Gastroesophageal sphincter (tissue), 4 donors: ENCODE measurements at places on chromosomes 1 and 21.

DNA sequence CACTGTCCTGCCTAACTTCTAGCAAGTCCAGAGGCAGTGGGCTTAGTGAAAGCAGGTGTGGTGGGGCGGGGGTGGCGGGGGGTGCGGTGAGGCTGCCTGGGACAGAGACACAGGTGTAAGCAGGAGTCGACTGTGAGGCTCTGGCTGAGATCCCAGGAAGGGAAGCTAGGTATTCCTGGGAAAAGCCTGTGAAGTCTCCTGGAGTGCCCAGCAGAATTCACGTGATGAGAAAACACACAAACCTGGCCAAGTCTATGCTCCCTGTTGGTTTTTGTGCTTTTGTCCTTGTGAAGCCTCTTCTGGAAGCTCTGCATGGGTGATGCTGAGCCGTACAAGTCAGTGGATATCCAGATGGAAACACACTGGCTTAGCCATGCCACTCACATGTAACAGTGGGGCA lies 5.3 kb downstream of the GALNT2 start:
- no peak for ATAC-seq

GRCh38 chr1:81596341-81596740 lies 204.4 kb upstream of the ADGRL2 start:
- no peak for ATAC-seq

- ATAC-seq, result no peak
These were observed 122.3 kb downstream of the ZC3H11B start for GRCh38 chr1:219490566-219490965.

GRCh38 chr1:64598100-64598571 lies 128.2 kb downstream of the CACHD1 start:
- no peak for ATAC-seq

DNA sequence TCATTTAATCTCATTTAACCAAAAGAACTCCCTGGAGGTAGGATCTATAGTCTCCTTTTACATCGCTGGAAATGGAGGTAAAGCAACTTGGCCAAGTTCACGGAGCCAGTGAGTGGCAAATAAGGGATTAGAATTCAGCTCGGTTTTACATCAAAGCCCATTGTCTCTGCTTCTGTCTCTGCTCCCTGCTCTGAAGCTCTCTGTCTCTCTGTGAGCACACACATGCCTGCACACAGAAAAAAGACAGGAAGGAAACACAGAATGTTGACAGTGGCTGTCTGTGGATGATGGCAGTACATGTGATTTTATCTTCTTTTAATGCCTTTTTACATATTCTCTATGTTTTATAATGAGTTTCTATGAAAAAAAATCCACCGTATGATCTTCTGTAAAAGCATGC lies 8.9 kb upstream of the DHRS3 start:
- ATAC-seq, result no peak

DNA sequence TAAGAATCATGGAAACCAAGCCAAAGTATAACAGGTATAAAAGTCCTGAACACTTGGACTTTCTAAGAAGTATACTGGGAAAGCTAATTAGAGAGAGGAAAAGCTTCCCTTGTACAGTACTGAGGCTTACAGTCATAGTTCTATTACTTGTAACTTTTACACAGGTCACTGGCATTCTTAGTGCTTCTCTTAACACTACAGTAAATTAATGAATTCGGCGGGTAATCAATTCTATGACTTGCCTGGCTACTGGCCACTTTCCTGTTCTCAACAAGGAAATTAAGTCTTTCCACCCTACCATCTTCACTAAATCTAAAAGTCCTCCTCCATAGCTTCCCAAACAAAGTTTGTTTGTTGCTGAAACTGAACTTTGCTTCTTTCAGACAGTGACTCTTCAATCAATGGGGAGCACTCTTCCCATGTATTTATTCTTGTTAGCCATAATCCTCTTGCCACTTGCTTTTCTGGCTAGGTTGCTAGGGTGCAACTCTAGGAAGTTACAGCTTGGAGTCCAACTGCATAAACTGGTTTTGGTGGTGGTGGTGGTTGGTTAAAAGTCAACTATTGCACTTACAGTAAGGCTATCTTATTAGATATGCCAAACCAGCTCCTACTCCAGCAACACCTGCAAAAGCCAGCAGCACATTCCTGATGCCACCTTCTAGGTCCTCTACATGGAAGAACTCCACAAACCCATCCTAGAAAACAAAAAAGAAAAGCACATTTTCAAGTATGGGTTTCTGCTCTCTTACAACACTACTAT lies 2.4 kb downstream of the MCL1 start:
- ATAC-seq, result no peak

DNA sequence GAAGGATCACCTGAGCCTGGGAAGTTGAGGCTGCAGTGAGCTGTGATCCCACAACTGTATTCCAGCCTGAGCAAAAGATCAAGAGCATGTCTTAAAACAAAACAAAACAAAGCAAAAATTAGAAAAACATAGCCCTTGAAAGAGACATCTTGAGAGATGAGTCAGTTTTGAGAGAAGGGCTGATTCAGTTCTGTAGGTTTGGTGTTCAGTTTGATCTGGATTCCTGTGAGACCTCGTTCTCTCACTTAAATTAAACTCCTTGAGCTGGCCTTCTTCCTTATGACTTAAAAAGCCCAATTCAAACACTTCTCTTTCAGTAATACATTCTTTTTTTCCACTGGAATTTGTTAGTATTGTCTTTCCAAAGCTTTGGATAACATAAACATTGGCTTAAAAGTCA lies 164.2 kb downstream of the NRIP1 start:
- ATAC-seq, result no peak

DNA sequence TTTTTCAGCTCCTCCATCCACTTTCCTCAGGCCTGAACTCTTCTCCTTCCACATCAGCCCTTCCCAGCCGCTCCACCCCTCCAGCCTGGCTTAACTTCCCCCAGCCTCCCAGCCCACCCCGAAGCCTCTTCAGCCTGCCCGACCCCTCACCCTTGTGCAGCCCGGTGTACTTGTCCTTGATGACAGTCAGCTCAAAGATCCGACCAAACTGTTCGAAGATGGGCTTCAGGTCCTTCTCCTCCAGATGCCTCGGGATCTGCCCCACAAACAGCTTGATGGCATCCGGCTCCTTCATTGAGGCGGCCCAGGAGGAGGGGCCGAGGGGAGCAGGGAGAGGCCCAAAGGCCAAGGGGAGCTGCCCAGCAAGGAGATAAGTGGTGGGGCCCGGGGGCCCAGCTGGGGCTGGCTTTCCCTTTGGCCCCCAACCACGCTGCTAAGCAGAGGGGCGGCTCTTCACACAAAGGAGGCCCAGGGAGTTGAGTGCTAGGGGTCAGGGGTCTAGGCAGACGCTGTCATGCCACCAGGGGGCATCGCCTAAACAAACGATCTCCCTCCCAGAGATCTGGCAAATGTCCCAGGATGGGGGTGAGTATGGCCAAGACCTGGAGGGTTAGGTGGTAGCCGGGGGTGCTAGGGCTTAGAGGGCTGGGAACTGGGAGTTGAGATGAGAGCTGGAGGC lies 738 bp downstream of the CELF3 start:
- ATAC-seq, result no peak

DNA sequence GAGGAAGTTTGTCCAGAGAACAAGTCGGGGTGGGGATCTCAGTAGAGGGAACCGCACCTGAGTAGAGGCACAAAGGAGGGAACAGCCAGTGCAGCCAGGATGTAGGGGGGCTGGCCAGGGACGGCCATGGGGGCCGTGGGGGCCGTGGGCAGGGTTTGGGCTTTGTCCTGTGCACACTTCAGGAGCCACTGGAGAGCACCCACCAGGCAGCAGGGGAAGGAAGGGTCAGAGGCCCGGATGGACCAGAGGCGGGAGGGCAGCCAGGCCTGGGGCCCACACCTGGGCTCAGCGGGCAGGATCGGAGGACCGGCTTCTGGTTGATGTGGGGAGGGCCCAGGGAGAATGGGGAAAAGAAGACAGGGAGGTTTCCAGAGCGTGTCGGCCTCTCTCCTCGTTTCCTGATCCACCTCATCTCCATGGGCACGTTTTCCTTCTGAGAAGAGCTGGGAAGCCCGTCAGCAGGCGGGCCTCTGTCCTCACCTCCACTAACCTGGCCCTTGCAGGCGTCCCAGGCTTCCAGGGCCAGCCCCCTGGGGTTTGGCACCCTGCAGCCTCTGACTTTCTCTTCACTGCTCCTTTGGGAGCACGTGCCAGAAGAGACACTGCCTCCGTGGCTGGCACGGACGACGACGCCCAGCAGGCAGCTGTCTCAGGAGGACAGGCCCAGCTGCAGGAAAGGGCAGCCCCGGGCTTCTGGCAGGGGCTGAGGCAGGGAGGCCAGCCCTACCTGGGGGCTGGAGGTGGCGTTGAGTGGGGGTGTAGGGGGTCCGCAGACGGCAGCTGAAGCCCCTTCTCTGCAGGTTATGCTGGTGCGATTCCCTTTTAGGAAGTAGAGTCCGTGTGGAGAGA lies 16.8 kb upstream of the PDXK start:
- ATAC-seq, result no peak

GRCh38 chr1:114671011-114671938 lies 1.4 kb upstream of the DENND2C start:
- no peak for ATAC-seq

- ATAC-seq, result no peak
These were observed 9.9 kb downstream of the PSMB2 start for GRCh38 chr1:35631396-35631795.

GRCh38 chr21:32131960-32132359 lies 146.9 kb downstream of the MIS18A start:
- ATAC-seq, result no peak

- no peak for ATAC-seq
These were observed 236.9 kb upstream of the NRIP1 start for GRCh38 chr21:15301736-15302135.

DNA sequence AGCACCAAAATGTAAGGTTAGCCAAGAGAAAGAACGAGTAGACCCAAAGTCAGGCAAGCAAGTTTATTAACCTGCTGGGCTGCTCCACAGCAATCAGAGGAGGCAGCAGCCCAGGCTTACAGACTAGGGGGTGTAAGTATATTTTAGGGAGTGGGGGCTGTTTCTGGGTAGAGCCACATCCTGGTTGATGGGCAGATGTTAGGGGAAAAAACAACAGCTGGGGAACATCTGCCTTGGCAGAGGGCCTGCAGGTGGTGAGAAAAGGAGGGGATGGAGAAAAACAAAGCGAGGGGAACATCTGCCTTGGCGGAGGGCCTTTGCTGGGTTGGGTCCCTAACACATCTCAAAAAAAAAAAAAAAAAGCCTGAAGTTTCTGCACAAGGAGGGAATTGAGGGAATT lies 9.7 kb upstream of the ZBTB48 start:
- no peak for ATAC-seq

DNA sequence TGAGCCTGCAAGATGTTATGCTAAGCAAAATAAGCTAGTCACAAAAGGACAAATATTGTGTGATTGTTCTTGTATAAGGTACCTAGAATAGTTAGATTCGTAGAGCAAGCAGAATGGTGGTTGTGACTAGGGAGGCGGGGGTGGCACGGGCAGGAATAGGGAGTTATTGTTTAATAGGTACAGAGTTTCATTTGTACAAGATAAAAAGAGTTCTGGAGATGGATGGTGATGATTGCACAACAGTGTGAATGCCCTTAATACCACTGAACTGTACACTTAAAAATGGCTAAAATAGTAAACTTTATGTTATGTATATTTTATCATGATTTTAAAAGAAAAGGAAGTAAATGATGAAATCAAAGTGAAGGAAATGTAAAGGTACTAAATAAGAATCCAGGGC lies 20.6 kb downstream of the LRRC42 start:
- ATAC-seq, result no peak

- no peak for ATAC-seq
These were observed 7.5 kb upstream of the C2CD2 start for GRCh38 chr21:41961282-41961701.

DNA sequence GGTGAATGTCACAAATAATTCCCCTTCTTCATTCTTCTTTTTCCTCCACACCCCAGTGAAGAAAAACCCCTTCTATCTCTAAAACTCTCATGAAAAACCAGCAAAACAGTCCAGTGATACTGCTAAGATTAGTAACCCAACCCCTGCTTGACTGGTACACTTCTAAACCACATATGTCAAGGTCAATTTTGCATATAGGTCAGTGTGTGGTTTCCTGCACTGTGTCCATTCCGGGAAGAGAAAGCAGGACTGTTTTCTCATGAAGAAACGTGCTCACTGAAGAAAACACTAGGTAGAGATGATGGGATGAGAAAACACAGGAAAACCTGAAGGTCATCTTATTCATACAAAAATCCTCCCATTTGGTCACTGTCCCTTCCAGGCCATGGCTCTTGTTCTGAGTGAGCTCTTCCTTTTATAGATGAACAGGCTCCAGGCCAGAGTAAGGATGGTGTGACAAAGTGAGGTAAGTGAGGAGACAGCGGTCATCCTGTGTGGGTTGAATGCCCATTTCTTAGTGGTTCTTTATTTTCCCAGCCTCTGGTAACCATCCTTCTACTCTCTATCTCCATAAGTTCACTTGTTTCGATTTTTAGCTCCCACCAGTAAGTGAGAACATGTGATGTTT lies 122.7 kb downstream of the FASLG start:
- no peak for ATAC-seq

DNA sequence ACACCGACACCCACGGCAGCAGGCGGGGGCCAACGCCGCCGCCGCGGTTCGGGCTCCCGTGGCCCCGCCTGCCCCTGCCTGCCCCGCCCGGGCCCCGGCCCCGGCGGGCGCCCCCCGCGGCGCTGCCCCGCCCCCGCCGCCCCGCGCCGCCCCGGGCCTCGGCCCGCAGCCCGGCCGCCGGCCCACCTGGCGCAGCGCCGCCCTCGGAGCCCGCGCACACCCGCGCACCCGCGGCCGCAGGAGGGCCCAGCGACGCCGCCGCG lies at the start of gene WNT3A:
Gene WNT3A, plus strand, starts transcription at position 213 of the 263 bp plus-strand sequence. CDS start 131 bp downstream, outside the sequence.
- no peak for ATAC-seq

DNA sequence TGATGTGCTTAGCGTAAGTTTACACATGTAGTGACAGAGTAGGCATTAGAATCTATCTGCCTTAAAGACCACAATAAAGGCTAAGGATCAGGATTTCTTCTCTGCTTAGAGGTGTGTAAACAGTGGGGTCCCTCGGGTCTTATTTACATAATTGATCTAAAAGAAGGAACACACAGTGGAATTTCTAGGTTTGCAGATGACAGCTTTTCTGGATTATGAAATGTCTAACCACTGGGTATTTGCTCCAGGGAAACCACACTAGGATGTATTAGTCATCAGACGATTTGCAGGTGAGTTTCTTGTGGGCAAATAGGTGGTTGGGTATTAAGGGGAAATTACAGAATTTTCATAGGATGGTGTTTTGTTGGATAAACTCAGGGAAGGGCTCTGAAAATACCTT lies 5.8 kb downstream of the LRRC8D start:
- no peak for ATAC-seq

DNA sequence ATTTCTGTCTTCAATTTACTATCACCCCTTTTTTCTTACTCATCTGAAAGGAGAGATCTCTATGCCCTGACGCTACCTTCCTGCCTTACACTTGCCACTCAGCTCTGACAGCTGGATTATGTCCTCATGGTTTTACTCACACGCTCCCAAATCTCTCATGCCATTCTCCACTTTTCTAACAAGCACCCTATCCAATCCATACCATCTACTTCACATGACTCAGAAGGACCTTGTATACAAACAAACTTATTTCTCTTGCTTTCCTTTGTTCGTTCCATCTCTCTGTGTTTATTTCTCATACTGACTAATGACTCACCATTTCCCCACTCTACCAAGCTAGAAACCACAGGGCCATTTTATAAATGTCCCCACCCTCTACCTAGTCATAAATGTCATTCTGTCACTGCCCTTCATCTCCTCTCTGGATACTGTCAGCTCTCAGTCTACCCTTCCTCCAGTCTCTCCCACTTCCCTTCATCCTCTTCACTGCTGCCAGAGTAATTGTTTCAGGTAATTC lies 87.3 kb downstream of the USP24 start:
- no peak for ATAC-seq
